Activated CD4-positive, alpha-beta T cell treated with anti-CD3 and anti-CD28 coated beads, Interleukin-2, amount 10 ng/mL, durations not matched to agents 7 days and 5 days (primary cell): ENCODE measurements at places on chromosomes 6 and 20. TPM values are rescaled to one million over a fixed set of nuclear protein-coding genes. Genes with fewer than 3 reads are reported as not detected.

DNA sequence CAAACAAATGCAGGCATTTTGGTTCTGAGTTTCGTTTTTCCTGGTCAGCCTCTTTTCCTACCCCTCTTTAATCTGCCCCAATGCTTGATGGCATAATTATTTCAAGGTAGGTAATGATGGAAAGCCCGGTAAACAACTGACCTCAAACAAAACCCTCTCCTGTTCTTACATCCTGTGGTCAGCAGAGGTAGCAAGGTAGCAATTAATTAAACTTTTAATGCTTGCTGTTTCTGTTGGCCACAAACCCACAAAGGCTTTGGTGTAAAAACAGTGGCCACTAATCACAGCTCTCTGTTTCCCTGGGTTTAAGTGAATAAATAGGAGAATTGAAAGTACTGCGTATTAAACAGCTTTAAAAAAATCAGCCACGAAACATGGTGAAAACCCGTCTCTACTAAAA, 261.5 kb upstream of the SOX4 start:
- DNase-seq: no peak
- H3K27me3 ChIP-seq: no peaks in the 10 kb centered on the region
- no peak overlapping the region for H3K27ac ChIP-seq
- H3K36me3 ChIP-seq: no peaks in the 10 kb centered on the region
- no peaks in the 10 kb centered on the region for H3K4me1 ChIP-seq

- no peaks in the 10 kb centered on the region for H3K4me1 ChIP-seq
- H3K27me3 ChIP-seq: no peaks in the 10 kb centered on the region
Measured at GRCh38 chr6:47992809-47993208, 118.2 kb downstream of the PTCHD4 start.

GRCh38 chr6:159311618-159312017, 142.4 kb downstream of the FNDC1 start:
- H3K4me3 ChIP-seq: no peak overlapping the region
- H3K27ac ChIP-seq: no peak overlapping the region
- no peak for DNase-seq
- no peaks in the 10 kb centered on the region for H3K4me1 ChIP-seq
- H3K27me3 ChIP-seq: peaks cover 2% of the 10 kb centered on the region

DNA sequence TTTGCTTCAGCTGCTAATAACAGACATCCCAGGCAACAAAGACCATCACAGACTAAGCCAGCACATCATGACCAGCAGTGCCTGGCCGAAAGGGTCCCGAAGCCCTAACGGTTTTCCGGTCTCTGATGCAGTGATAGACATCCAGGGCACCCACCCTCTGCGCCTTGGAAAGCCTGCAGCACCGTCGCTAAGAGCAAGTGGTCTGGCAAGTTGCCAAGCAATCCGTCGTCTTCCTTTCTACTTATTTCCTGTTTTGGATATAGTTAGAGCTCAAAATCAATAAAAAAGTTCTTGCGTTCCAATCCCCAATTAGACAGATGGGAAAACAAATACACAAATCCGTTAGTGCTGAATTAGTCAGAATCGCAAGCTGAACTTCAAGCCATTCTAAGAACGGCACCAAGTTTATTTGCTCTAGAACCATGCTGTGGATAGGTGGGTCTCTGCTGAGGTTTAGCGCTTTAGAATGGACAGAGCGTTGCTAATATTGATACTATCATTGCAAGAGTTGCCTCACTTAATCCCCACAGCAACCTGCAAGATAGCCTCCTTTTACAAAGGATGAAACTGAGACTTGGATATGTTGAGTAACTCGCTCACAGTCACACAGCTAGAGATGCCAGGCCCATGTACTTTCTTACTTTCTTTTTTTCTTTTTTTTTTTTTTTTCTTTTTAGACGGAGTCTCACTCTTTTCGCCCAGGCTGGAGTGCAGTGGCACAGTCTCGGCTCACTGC, 163.3 kb upstream of the SNX9 start:
- H3K27me3 ChIP-seq: no peaks in the 10 kb centered on the region
- no peaks in the 10 kb centered on the region for H3K36me3 ChIP-seq
- peak; percentile 17 for DNase-seq
- H3K27ac ChIP-seq: no peak overlapping the region
- H3K4me1 ChIP-seq: peaks cover 11% of the 10 kb centered on the region

- no peak overlapping the region for H3K4me3 ChIP-seq
- no peaks in the 10 kb centered on the region for H3K27me3 ChIP-seq
- no peak overlapping the region for H3K27ac ChIP-seq
- H3K36me3 ChIP-seq: no peaks in the 10 kb centered on the region
- no peaks in the 10 kb centered on the region for H3K4me1 ChIP-seq
Measured at GRCh38 chr20:43318755-43319297, 129.1 kb upstream of the PTPRT start.

GRCh38 chr6:120903836-120904235, 430.4 kb downstream of the TBC1D32 start:
- no peaks in the 10 kb centered on the region for H3K4me1 ChIP-seq
- H3K27ac ChIP-seq: no peak overlapping the region
- DNase-seq: no peak

DNA sequence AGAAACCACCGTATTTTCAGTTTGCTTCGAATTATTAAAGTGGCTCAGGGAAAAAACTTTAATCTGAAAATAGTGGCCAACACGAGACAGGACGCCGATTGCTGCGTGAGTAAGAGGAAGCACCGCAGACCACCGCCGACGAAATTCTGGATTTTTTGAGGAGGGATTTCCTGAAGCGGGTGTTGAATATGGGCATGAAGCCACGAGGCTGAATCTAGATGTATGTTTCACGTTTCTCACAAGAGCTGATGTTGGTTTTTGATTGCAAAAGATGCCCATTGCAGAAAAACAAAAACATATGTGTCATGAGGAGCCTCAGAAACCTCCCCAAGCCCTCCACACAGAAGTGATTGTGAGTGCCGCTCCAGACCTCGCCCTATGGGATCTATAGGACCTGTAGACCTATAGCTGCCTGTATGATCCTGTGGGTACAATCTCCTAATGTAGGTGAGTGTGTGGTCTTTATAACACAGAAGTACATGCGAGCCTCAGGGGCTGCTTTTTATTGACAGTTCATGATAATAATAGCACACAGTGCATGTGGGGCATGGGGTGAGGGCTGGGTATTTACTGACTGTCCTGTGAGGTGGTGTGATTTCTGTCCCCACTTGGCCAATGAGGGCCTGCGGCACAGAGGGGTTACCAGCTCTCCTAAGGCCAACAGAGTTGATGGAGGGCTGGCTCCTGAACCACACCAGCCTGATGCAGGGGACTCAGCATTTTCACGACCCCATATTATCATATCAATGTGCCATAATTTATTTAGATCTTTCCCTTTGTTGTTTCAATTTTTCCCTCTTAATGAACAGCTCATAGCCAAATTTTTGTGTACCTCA, 243.9 kb downstream of the DLL1 start:
- H3K27ac ChIP-seq: no peak overlapping the region
- H3K36me3 ChIP-seq: no peaks in the 10 kb centered on the region
- H3K27me3 ChIP-seq: no peaks in the 10 kb centered on the region
- no peak overlapping the region for H3K4me3 ChIP-seq
- H3K4me1 ChIP-seq: no peaks in the 10 kb centered on the region
- DNase-seq: no peak

- peaks cover 34% of the 10 kb centered on the region for H3K27me3 ChIP-seq
- DNase-seq: no peak
- no peak overlapping the region for H3K4me3 ChIP-seq
- H3K36me3 ChIP-seq: no peaks in the 10 kb centered on the region
- H3K4me1 ChIP-seq: peaks cover 31% of the 10 kb centered on the region
Measured at GRCh38 chr6:166237617-166238016, 70.0 kb upstream of the TBXT start.

DNAH8 gene
- 0.10 TPM for total RNA-seq

- H3K4me1 ChIP-seq: peaks cover 18% of the 10 kb centered on the region
- peaks cover 32% of the 10 kb centered on the region for H3K36me3 ChIP-seq
- no peak for DNase-seq
- no peak overlapping the region for H3K27ac ChIP-seq
- no peaks in the 10 kb centered on the region for H3K27me3 ChIP-seq
Measured at GRCh38 chr6:87660226-87660911, 41.7 kb downstream of the AKIRIN2 start.

LHFPL5 gene
- total RNA-seq: not detected

IRF4 gene
- 126 TPM for total RNA-seq

DNA sequence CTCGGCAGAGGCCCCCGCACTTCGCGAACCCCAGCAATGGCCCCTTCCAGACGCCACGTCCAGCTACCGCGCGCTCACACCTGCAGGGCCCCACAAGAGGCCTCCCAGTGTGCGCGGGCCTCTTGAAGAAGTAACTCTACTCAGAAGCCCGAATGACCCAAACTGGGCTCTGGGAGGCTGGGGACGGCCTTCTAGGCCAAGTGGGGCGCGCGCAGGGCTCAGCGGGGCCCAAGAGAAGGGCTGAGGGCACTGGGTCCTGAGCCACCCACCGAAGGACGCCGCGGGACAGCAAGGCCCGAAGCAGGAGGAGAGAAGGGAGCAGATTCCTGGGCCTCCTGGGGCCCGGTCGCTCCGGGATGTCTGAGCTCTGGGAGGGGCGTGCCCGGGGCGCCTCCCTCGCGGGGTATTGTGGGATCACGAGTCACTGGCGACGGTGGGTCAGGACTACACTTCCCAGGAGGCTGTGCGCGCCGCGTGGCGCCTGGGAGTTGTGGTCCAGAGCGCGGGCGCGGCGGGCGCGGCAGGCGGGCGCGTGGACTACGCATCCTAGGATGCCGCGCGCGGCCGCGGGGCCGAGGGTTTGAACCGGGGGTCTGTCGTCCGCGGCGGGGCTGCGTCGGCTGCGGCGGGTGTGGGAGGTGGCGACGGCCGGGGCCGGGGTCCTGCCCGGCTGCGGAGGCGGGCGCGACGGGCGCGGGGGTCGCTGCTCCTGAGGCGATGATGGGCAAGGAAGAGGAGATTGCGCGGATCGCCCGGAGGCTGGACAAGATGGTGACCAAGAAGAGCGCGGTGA, at the start of gene TCEA2:
Gene TCEA2 (plus strand): TSS at position 603 of the 793 bp plus-strand sequence. CDS start 115 bp downstream, at position 718.
- H3K27me3 ChIP-seq: no peaks in the 10 kb centered on the region
- peak within 1 kb of the TSS; percentile 91 for H3K27ac ChIP-seq
- peak; percentile 96 for DNase-seq
- H3K36me3 ChIP-seq: no peaks in the 10 kb centered on the region
- peaks cover 64% of the 10 kb centered on the region for H3K4me1 ChIP-seq

- DNase-seq: no peak
- H3K27ac ChIP-seq: peak overlapping the region; percentile 97
- no peaks in the 10 kb centered on the region for H3K27me3 ChIP-seq
- peak overlapping the region; percentile 79 for H3K4me3 ChIP-seq
Measured at GRCh38 chr20:57399587-57400155, 8.5 kb downstream of the RBM38 start.

- H3K36me3 ChIP-seq: peaks cover 47% of the 10 kb centered on the region
- H3K27ac ChIP-seq: peak overlapping the region; percentile 92
- no peaks in the 10 kb centered on the region for H3K27me3 ChIP-seq
- DNase-seq: no peak
Measured at GRCh38 chr20:49595346-49595745, 27.4 kb upstream of the PTGIS start.

SLC2A10 gene
- not detected for total RNA-seq

SNRPB2 gene
- total RNA-seq: 88.7 TPM

DNA sequence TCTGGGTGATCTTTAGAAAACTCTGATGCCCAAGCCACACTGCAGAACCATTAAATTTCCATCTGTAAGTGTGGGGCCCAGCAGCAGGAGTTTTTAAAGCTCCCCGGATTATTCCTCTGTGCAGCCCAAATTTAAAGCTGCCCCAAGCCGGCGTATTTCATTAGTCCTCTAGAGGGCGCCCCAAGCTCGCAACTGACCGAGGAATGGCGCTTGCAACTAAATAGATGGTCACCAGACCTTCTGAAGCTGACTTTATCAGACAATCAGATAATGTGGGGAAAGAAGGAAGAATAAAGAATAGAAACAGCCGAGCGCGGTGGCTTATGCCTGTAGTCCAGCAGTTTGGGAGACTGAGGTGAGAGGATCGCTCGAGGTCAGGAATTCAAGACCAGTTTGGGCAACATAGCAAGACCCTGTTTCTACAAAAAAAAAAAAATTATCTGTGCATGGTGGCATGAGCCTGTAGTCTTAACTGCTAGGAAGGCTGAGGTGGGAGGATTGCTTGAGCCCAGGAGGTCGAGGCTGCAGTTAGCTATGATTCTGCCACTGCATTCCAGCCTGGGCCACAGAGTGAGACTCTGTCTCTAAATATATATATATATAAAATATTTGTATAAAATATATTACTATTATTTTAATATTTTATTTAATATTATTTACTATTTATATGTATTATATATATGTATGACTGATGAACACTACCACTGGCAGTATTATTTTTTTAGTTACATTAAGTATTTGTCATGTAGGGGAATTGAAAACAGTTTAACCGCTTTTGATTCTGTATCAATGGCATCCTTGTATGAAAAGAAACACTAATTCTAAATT, 56.0 kb downstream of the OTOR start:
- no peaks in the 10 kb centered on the region for H3K36me3 ChIP-seq
- peak; percentile 52 for DNase-seq
- H3K27ac ChIP-seq: no peak overlapping the region
- peaks cover 25% of the 10 kb centered on the region for H3K27me3 ChIP-seq
- no peak overlapping the region for H3K4me3 ChIP-seq
- no peaks in the 10 kb centered on the region for H3K4me1 ChIP-seq

SLC32A1 gene
- total RNA-seq: not detected

CLVS2 gene
- not detected for total RNA-seq

ELOVL4 gene
- total RNA-seq: 0.79 TPM

GRCh38 chr20:35718972-35719635, 19.9 kb downstream of the ROMO1 start:
- no peak for DNase-seq
- H3K36me3 ChIP-seq: peaks cover 64% of the 10 kb centered on the region
- H3K27ac ChIP-seq: no peak overlapping the region
- no peak overlapping the region for H3K4me3 ChIP-seq
- peaks cover 40% of the 10 kb centered on the region for H3K4me1 ChIP-seq
- no peaks in the 10 kb centered on the region for H3K27me3 ChIP-seq

- H3K27me3 ChIP-seq: no peaks in the 10 kb centered on the region
- H3K27ac ChIP-seq: no peak overlapping the region
- no peaks in the 10 kb centered on the region for H3K36me3 ChIP-seq
- H3K4me3 ChIP-seq: no peak overlapping the region
- no peaks in the 10 kb centered on the region for H3K4me1 ChIP-seq
- no peak for DNase-seq
Measured at GRCh38 chr6:75300531-75300855, 15.9 kb upstream of the TMEM30A start.

GRCh38 chr20:23362392-23363256, 642 bp downstream of the GZF1 start:
- H3K4me3 ChIP-seq: peak overlapping the region; percentile 94
- peak overlapping the region; percentile 97 for H3K27ac ChIP-seq
- no peaks in the 10 kb centered on the region for H3K27me3 ChIP-seq
- H3K4me1 ChIP-seq: peaks cover 67% of the 10 kb centered on the region
- peak; percentile 37 for DNase-seq
